ENCODE measurements at places on chromosomes 11 and 22.

GRCh38 chr11:47147250-47147649, 29.4 kb downstream of the ARFGAP2 start:
- DNase-seq = no peak

- DNase-seq = peak; percentile 61
Observed at GRCh38 chr11:64263021-64263946, 12.0 kb downstream of the PLCB3 start.

DNA sequence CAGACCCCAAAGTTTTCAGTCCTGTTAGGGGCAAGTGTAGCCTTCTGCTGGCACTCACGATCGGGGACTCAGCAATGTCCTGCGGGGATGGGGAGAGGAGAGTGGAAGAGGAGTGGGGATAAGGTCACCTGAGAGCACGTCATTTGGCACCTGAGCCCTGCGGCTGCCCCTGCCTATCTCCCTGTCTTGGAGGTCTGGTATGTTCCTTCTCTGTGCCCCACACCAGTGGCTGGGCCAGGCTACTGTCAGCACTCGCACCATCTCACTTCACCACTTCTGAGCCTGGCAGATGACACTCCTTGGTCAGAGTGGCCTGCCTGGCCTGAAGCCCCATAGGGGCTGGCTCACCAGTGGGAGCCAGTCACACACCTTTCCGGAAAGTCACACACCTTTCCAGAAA, 20.1 kb upstream of the CHADL start:
- DNase-seq = no peak

- DNase-seq = peak; percentile 63
Observed at GRCh38 chr11:77959434-77959833, 35.0 kb downstream of the INTS4 start.

DNA sequence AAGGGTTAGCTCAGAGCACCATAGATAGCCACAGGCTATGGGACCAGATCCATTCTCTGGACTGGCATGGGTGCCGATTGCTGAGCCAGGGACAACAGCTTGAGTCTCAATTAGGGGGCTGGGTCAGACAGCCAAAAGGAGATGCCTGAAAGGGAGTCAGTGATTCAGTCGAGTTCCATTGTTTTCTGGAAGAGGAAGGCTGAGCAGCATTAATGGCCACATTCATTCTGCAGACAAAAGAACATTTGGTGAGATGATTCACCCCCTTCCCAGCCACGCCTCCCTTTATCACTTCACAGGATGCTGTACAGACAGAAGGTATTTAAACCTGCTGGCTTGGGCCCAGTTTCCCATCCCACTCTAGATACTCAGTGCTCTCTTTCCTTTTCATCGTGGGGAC, 131.9 kb downstream of the ADAMTS15 start:
- peak; percentile 96 for DNase-seq

- DNase-seq = peak; percentile 55
Observed at GRCh38 chr11:96105197-96105895, 181.4 kb upstream of the MTMR2 start.

DNA sequence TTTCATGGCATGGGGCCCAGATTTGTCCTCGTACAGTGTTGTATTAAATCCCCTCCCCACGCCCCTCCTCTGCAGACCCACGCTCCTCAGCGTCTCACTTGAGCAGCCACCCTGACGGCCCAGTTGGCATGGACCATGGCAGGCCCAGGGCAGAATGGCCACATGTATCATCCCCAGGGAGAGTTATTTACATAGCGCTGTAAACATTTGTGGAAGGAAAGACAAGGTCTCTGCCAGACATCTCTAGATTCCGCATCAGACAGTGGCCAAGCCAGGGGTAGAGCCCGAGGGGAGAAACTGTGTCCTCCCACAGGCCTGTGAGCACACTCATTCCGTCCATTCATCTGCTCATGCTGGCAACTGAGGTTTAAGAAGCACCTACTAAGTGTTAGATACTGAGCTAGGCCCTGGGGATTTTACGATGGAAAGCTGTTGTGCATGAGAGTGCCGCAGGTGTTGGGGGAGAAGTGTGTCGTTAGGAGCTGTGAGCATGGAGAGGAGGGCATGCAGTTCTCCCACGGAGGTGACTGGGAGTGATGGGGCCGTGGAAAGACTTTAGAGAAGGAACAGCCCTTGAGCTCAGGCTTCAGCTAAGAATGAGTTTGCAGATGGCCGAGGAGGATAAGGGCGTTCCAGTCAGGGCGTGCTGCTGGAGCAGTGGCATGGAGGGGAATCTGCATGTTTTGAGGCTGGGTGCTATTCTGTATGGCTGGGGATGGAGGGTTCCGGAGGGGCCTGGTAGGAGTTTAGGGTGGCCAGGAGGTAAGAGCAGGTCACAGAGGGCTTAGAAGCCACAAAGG, 94.9 kb downstream of the GRIK4 start:
- no peak for DNase-seq

DNA sequence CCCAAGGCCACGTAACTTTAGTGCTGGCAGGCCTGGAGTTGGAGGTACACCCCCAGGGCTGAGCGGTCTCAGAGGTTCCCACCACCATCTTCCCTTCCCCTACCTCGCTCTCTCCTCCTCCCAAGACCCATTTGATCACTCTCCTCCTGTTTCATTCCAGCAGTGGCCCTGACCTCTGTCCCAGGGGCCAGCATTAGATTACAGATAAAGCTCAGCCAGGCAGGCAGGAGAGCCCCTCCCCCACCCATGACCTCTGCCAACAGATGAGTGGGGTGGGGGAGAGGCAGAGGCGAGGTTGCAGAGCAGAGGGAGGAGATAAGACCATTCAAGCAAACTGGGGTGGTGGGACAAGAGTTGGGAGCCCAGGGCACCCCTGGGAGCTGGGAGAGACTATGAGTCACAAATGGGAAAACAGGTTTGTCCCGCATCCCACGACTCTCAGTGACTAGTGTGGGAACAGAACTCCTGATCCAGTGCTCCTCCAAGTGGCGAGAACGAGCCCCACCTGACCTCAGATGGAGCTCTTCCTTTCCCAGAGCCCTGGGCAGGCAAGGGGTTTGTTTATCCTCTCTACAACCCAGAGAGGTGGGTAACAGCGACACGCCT, 367.9 kb downstream of the MN1 start:
- DNase-seq = no peak

DNA sequence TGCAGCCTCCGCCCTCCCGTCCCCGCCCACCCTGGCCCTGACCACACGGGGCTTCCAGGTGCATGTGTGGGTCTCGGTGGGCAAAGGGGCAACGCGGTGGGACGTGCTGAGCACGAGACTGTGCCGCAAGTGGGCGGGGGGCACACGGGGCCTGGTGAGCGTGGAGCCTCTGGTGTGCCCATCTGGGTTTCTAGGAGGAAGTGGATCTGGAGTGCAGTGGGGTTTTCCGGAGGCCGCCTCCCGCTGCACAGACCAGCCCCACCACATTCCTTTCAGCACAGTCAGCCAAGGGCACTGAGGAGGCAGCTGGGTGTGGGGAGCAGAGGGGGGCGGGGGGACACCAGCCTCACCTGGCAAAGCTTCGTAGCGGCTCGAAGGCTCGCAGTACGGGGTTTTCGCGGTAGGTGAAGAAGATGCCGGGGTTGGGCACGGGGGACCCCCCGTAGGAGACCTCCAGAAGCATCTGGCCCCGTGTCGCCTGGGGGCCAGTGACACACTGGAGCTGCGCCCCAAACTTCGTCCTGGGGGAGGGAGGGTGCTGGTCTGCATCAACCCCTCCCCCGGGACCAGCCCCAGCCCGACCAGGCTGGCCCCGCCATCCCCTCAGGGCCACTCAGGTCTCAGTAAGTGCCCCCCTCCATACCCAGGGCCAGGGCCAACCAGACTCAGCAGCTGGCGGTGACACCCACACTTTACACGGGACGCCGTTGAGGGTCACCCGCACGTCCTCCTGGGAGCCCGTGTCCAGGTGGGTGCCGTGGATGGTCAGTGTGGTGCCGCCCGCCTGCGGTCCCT, 12.4 kb upstream of the MAPK11 start:
- peak; percentile 51 for DNase-seq

- DNase-seq = peak; percentile 71
Observed at GRCh38 chr11:79055856-79056631, 384.8 kb downstream of the TENM4 start.

GRCh38 chr11:103594283-103594682, 442.2 kb upstream of the DDI1 start:
- no peak for DNase-seq

GRCh38 chr22:21569459-21570170, 2.1 kb downstream of the UBE2L3 start:
- DNase-seq = no peak

DNA sequence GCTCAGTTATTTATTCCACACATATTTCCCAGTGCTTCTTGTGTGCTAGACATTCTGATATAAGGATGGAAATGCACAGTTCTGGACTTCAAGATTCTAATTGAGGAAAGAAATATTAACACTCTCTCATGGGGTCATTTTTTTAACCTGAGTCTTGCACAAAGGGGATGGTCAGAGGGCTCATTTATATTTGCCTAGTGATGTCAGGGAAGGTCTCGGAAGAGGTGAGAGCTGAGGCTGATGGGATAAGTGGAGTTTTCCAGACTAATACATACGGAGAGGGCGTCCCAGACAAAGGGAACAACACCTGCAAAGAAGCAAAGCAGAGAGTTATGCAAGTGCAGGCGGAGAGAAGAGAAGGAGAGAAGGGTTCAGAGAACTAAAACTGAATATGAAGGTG, 1304.6 kb upstream of the TENM4 start:
- no peak for DNase-seq

- DNase-seq = peak; percentile 83
Observed at GRCh38 chr11:116861539-116861938, 24.1 kb upstream of the APOA1 start.
